ENCODE measurements at places on chromosomes 11 and 22.

DNA sequence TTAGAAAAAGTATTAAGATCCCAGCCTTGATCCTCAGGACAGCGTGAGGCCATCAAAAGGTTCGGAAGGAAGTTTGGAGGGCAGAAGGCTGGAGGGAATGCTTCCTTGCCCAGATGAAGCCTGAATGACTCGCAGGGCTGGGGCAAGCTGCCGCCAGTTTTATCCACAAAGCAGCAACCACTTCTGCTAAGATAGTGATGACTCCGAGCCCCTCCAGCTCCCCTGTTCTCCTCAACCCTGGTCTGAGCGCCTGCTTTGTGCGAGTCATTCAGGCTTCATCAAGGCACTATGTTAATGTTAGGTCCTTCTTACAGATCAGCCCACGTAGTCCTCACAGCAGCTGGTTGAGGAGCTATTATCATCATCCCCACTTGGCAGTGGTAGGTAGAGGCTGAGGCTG is 158.8 kb downstream of the COMMD9 start:
- H3K27ac ChIP-seq: no peak overlapping the region
- H3K27me3 ChIP-seq: no peaks in the 10 kb centered on the region
- no peaks in the 10 kb centered on the region for H3K36me3 ChIP-seq
- H3K4me3 ChIP-seq: no peak overlapping the region
- peaks cover 4% of the 10 kb centered on the region for H3K4me1 ChIP-seq

- no peaks in the 10 kb centered on the region for H3K36me3 ChIP-seq
- no peak for DNase-seq
- no peaks in the 10 kb centered on the region for H3K27me3 ChIP-seq
- no peak overlapping the region for H3K4me3 ChIP-seq
- H3K27ac ChIP-seq: no peak overlapping the region
- peaks cover 35% of the 10 kb centered on the region for H3K4me1 ChIP-seq
These were observed 63.4 kb downstream of the GALNT18 start for GRCh38 chr11:11558396-11558795.

DNA sequence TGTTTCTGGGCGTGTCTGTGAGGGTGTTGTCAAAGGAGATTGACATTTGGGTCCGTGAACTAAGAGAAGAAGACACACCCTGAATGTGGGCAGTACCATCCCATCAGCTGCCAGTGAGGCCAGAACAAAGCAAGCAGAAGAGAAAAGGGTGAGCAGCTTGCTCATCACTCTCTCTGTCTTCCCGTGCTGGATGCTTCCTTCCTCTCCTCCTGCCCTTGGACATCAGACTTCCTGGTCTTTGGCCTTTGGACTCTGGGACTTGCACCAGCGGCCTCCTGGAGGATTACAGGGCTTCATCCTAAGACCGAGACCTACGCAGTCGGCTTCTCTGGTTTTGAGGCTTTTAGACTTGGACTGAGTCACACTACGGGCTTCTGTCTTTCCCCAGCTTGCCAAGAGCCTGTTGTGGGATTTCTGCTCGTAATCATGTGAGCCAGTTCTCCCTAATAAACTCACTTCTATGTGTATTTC is 18.8 kb downstream of the APOL2 start:
- H3K27ac ChIP-seq: peak overlapping the region; percentile 16
- H3K4me1 ChIP-seq: peaks cover 14% of the 10 kb centered on the region
- DNase-seq: no peak
- no peaks in the 10 kb centered on the region for H3K36me3 ChIP-seq
- no peak overlapping the region for H3K4me3 ChIP-seq

DNA sequence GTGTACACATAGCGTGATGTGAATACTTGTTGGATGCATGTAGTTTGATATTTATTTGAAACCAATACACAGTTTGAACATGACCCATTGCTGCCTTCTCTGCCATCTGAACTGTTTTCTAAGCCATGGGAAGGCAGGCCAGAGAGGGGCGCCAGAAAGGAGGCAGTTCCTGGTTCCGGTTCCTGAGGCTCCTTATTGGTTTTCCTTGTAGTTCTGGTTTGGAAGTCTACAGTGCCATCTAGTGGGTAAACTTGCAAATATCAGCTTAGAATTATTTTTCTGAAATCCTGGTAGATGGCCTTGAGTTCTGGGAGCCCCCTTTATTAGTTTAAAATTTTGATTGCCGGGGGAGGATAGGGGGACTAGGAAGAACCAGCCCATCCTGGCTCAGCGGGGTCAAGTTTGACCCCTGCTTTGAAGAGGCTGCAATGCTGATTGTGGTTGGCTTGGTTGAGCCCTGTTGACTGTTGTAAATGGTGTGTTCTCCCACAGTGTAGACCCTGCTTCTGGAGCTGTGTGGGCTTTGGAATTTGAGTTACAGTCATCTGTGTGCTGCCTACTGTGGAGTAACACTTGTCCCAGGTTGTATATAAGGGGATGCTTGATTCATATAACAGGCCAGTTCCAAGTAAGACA is 48.4 kb downstream of the GRAMD1B start:
- no peaks in the 10 kb centered on the region for H3K36me3 ChIP-seq
- H3K4me3 ChIP-seq: no peak overlapping the region
- no peak for DNase-seq
- H3K27ac ChIP-seq: no peak overlapping the region
- H3K27me3 ChIP-seq: no peaks in the 10 kb centered on the region

Data from esophagus squamous epithelium (tissue), 5 donors.